Activated naive CD8-positive, alpha-beta T cell treated with anti-CD3 and anti-CD28 coated beads, Interleukin-2, amount 10 ng/mL, durations not matched to agents 7 days and 5 days (primary cell): ENCODE measurements at places on chromosomes 4 and X.

- DNase-seq, result no peak
- H3K4me1 ChIP-seq, result peaks cover 3% of the 10 kb centered on the region
- no peaks in the 10 kb centered on the region for H3K27me3 ChIP-seq
- H3K27ac ChIP-seq, result no peak overlapping the region
- H3K4me3 ChIP-seq, result no peak overlapping the region
- H3K36me3 ChIP-seq, result no peaks in the 10 kb centered on the region
Observed at GRCh38 chrX:39953879-39954278, 143.9 kb downstream of the BCOR start.

GRCh38 chrX:20481632-20482031 is 214.9 kb upstream of the RPS6KA3 start:
- H3K27me3 ChIP-seq, result peaks cover 2% of the 10 kb centered on the region
- H3K27ac ChIP-seq, result no peak overlapping the region
- no peaks in the 10 kb centered on the region for H3K36me3 ChIP-seq

DNA sequence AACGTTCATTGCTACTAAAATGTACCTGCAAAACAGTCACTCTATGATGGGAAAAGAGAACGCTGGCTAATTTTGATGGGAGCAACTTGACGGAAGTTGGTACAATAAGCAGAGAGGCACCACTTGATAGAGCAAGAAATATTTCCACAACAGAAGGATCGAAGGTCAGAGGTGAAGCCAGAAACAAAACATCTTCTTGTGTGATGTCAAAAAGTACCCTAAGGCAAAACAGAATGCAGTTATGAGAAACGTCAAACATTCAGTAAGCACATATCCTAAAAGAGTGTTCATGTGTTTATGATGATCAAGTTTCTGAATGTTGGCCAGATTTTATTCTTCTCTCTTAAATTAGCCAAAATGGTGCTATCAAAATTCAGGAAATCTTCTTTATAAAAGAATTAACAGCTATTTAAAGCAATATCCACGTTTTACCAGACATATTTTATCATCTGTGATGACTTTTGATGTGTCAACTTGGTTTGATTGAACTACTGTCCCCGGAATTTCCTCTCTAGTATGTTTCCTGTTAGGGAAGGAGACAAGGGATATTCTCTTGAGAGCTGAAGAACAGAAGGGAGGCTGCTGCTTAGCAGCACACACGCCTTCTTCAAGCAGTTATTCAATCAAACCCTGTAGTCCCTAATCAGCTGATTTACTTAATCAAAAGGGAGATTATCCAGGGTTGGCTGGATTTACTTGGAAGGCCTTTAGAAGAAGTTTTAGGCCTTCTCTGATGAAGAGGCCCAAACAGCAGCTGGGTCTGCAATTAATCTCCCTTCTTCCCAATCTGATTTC is 15.7 kb downstream of the AASDH start:
- H3K27ac ChIP-seq, result no peak overlapping the region
- peaks cover 20% of the 10 kb centered on the region for H3K36me3 ChIP-seq
- H3K4me3 ChIP-seq, result no peak overlapping the region
- no peak for DNase-seq

GRCh38 chr4:175412746-175413145 is 399.3 kb downstream of the GPM6A start:
- H3K4me3 ChIP-seq, result no peak overlapping the region
- H3K4me1 ChIP-seq, result no peaks in the 10 kb centered on the region

DNA sequence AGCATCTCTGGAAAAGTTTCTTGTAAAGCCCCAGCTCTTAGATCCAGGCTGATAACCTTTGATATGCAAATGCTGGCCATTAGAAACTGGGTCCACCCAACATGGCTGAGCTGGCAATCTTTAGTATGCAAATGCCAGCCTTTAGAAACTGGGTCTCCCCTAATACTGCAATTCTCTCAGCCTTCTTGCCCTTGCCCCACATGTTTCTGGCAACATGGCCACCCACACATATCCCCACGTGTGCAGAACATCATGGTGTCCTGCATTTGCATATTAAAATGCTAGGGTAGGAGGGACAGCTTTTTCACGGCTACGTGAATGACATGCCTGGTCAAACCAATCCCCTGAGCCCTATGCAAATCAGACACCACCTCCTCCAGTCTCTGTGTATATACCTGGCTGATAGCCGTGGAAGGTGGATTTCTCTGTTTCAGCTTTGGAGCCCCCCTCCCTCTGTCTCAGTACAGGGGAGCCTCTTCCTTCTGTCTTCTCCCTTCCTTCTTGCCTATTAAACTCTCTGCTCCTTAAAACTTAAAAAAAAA is 344.0 kb upstream of the NWD2 start:
- H3K36me3 ChIP-seq, result no peaks in the 10 kb centered on the region
- H3K4me1 ChIP-seq, result no peaks in the 10 kb centered on the region
- DNase-seq, result no peak

- no peaks in the 10 kb centered on the region for H3K36me3 ChIP-seq
- peaks cover 6% of the 10 kb centered on the region for H3K4me1 ChIP-seq
- DNase-seq, result no peak
- no peak overlapping the region for H3K27ac ChIP-seq
- no peaks in the 10 kb centered on the region for H3K27me3 ChIP-seq
Observed at GRCh38 chrX:20399728-20400414, 133.2 kb upstream of the RPS6KA3 start.

DNA sequence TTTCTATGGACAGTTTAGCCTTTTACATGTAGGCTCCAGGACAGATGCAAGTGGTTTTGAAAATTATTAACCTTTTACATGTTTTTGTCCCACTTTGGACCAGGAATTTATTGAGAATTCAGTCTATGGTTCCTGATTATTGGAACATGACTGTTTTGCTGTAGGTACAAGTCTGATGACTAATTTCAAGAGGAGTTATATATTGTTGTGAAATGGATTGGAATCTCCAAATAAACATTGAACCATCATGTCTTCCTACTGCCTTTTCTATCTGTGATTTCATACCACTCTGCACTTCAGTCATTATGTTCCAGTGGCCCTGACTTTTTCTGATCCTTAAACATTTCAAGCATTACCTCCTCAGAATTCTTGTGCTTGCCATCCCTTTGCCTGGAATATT is 35.9 kb downstream of the TBC1D19 start:
- H3K4me1 ChIP-seq, result no peaks in the 10 kb centered on the region
- DNase-seq, result no peak
- H3K27me3 ChIP-seq, result no peaks in the 10 kb centered on the region
- peaks cover 8% of the 10 kb centered on the region for H3K36me3 ChIP-seq
- H3K27ac ChIP-seq, result no peak overlapping the region

DNA sequence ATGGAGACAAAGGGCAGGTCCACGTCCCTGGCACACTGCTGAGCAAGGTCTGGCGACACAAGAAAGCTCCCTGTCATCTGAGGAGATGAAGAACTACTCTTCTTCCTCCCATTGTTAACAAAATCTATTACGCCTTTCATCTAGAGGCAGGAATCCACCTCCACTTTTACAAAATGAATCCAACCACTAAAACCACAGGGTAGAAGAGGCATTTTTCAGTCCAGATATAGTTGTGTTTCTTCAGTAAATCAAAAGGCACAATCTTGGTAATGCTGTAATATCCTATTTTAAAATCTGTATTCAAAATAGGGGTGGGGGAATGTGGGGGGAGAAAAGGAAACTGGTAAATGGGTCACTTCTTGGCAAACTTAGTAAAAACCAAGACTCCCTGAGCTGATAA is 101.4 kb downstream of the CDS1 start:
- no peaks in the 10 kb centered on the region for H3K36me3 ChIP-seq
- H3K4me3 ChIP-seq, result no peak overlapping the region
- H3K27me3 ChIP-seq, result peaks cover 11% of the 10 kb centered on the region
- no peak overlapping the region for H3K27ac ChIP-seq
- peaks cover 25% of the 10 kb centered on the region for H3K4me1 ChIP-seq

DNA sequence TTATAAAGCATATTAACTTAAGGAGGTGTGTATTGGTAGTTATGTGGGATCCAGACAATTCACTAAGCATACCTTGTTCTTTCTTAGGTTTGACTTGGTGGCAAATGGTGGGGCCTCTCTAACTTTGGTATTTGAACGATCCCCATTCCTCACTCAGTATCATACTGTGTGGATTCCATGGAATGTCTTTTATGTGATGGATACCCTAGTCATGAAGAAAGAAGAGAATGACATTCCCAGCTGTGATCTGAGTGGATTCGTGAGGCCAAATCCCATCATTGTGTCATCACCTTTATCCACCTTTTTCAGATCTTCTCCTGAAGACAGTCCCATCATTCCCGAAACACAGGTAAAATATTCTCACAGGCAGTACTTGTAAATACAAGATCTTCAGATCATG is 186.4 kb downstream of the DCTD start:
- H3K4me1 ChIP-seq, result no peaks in the 10 kb centered on the region
- DNase-seq, result no peak
- H3K27me3 ChIP-seq, result no peaks in the 10 kb centered on the region
- H3K27ac ChIP-seq, result no peak overlapping the region
- H3K36me3 ChIP-seq, result no peaks in the 10 kb centered on the region
- no peak overlapping the region for H3K4me3 ChIP-seq

DNA sequence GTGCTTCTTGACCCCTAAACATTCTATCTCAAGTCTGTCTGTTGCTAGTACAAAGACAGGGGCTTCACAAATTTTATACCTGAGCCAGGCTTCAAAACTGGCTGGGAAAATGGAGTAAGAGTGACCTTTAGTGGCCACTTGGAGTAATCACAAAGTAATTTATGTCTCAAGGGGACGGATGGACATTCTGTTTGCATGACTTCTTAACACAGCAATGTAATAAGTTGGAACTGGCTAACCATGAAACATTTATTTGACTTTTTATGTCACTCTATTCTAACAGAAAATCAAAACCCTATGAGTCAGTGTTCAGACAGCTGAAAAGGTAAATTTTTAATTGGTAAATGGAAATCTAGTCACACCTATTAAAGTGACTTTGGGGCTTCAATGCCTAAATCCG is 600.6 kb downstream of the ANKRD50 start:
- H3K4me3 ChIP-seq, result no peak overlapping the region
- H3K36me3 ChIP-seq, result no peaks in the 10 kb centered on the region
- H3K27me3 ChIP-seq, result peaks cover 3% of the 10 kb centered on the region
- no peak for DNase-seq
- H3K4me1 ChIP-seq, result no peaks in the 10 kb centered on the region
